ENCODE measurements at places on chromosomes 2 and 18. TPM values are rescaled to one million over a fixed set of nuclear protein-coding genes. Genes with fewer than 3 reads are reported as not detected.

The CNOT11 gene
- 66.2 TPM for total RNA-seq

The ZNF892 gene
- 0.29 TPM for total RNA-seq

The FAM237A gene
- total RNA-seq = not detected

The GKN1 gene
- total RNA-seq = not detected

The CDH2 gene
- 0.09 TPM for total RNA-seq

The ERCC3 gene
- total RNA-seq = 39.9 TPM

The COL3A1 gene
- 0.71 TPM for total RNA-seq

The EFR3B gene
- total RNA-seq = 0.09 TPM

The SCN7A gene
- 0.07 TPM for total RNA-seq

The MAP4K3 gene
- 16.9 TPM for total RNA-seq

The ZSWIM2 gene
- total RNA-seq = not detected

The CFC1 gene
- total RNA-seq = not detected

The DDX1 gene
- 203 TPM for total RNA-seq

The TWSG1 gene
- 29.1 TPM for total RNA-seq

The CACNB4 gene
- total RNA-seq = 0.16 TPM

The UPP2 gene
- not detected for total RNA-seq

The FEV gene
- 1.6 TPM for total RNA-seq

The SFT2D3 gene
- total RNA-seq = 8.8 TPM

The RNF138 gene
- total RNA-seq = 100 TPM

The NETO1 gene
- total RNA-seq = not detected

The FSIP2 gene
- 0.04 TPM for total RNA-seq

The ANKAR gene
- 0.49 TPM for total RNA-seq

The EIF2AK2 gene
- 17.2 TPM for total RNA-seq

The ICOS gene
- total RNA-seq = 0.27 TPM

The LIPG gene
- 1.8 TPM for total RNA-seq

The SCTR gene
- not detected for total RNA-seq

The TFPI gene
- 74.7 TPM for total RNA-seq

The ANKRD30BL gene
- not detected for total RNA-seq

The B3GNT7 gene
- total RNA-seq = 0.20 TPM

The OXER1 gene
- not detected for total RNA-seq

The DSG4 gene
- total RNA-seq = not detected

The MTX2 gene
- total RNA-seq = 70.4 TPM

The FIGN gene
- total RNA-seq = 0.02 TPM

The ATP6V1C2 gene
- not detected for total RNA-seq

The FBXO48 gene
- total RNA-seq = 0.64 TPM

The EFHD1 gene
- total RNA-seq = 5.2 TPM

The CAPN10 gene
- total RNA-seq = 25.3 TPM

The TWIST2 gene
- total RNA-seq = not detected

The IL1R2 gene
- 0.13 TPM for total RNA-seq

The ATP8B1 gene
- total RNA-seq = 0.20 TPM

The PJVK gene
- total RNA-seq = 0.87 TPM

The B4GALT6 gene
- total RNA-seq = 0.18 TPM

The ARHGAP25 gene
- 13.2 TPM for total RNA-seq

The UGT1A10 gene
- not detected for total RNA-seq
